ENCODE measurements at places on chromosomes 5 and 9. TPM values are rescaled to one million over a fixed set of nuclear protein-coding genes. Genes with fewer than 3 reads are reported as not detected.

The NIPAL4 gene
- not detected for total RNA-seq

The BTNL8 gene
- not detected for total RNA-seq

The SPACA9 gene
- total RNA-seq = 2.0 TPM

The PCDHGA5 gene
- 0.72 TPM for total RNA-seq

The NR2F1-AS1 gene
- 21.5 TPM for total RNA-seq

The PCDHGB5 gene
- 13.4 TPM for total RNA-seq

The GOLGA1 gene
- 14.8 TPM for total RNA-seq

The TGFBI gene
- 11.7 TPM for total RNA-seq

The RARS1 gene
- total RNA-seq = 274 TPM

The CDH10 gene
- under 0.01 TPM for total RNA-seq

The KIF12 gene
- total RNA-seq = 0.22 TPM

The CD274 gene
- total RNA-seq = 27.0 TPM

The CSF1R gene
- not detected for total RNA-seq

The GPX3 gene
- total RNA-seq = 15.5 TPM

The HK3 gene
- total RNA-seq = not detected

The DMRTA1 gene
- total RNA-seq = 0.27 TPM

The LMBRD2 gene
- 12.3 TPM for total RNA-seq

The PCDHB5 gene
- 0.40 TPM for total RNA-seq

The CCDC69 gene
- total RNA-seq = 14.6 TPM

The TRIM23 gene
- 14.9 TPM for total RNA-seq

All from thoracic aorta endothelial cell (primary cell).